ENCODE measurements at places on chromosomes 6 and 20. TPM values are rescaled to one million over a fixed set of nuclear protein-coding genes. Genes with fewer than 3 reads are reported as not detected.

ELOVL2 gene
- not detected for total RNA-seq

RIPPLY2 gene
- not detected for total RNA-seq

SLC17A2 gene
- not detected for total RNA-seq

DEFB116 gene
- total RNA-seq = not detected

TULP1 gene
- not detected for total RNA-seq

LY6G6C gene
- 0.39 TPM for total RNA-seq

MRAP2 gene
- not detected for total RNA-seq

PDE7B gene
- total RNA-seq = under 0.01 TPM

SDCBP2 gene
- total RNA-seq = 6.7 TPM

UST gene
- 0.87 TPM for total RNA-seq

BPIFB1 gene
- total RNA-seq = not detected

THBS2 gene
- total RNA-seq = 1.3 TPM

DNMT3B gene
- 2.9 TPM for total RNA-seq

GLP1R gene
- total RNA-seq = not detected

PRICKLE4 gene
- total RNA-seq = 5.5 TPM

NKAIN2 gene
- 0.11 TPM for total RNA-seq

CSNK2B gene
- 185 TPM for total RNA-seq

BEND6 gene
- 12.6 TPM for total RNA-seq

SLC22A16 gene
- total RNA-seq = not detected

HS3ST5 gene
- not detected for total RNA-seq

COL20A1 gene
- total RNA-seq = not detected

NOTCH4 gene
- 3.5 TPM for total RNA-seq

PREX1 gene
- total RNA-seq = under 0.01 TPM

BANF2 gene
- not detected for total RNA-seq

CPXM1 gene
- under 0.01 TPM for total RNA-seq

CTNNBL1 gene
- total RNA-seq = 21.5 TPM

L3MBTL3 gene
- 8.4 TPM for total RNA-seq

CRIP3 gene
- not detected for total RNA-seq

TFEB gene
- total RNA-seq = 4.2 TPM

IP6K3 gene
- total RNA-seq = 2.4 TPM

GPLD1 gene
- total RNA-seq = 0.33 TPM

MUC21 gene
- total RNA-seq = not detected

C6orf52 gene
- not detected for total RNA-seq

MTG2 gene
- total RNA-seq = 20.8 TPM

KIF3B gene
- 21.5 TPM for total RNA-seq

ID1 gene
- 2.4 TPM for total RNA-seq

RAET1L gene
- total RNA-seq = 0.22 TPM

JPH2 gene
- total RNA-seq = 155 TPM

DTD1 gene
- 21.6 TPM for total RNA-seq

Measured in placental epithelial cell (primary cell).